NCI-H1092 (cell line): ENCODE measurements at places on chromosomes 3 and 15.

GRCh38 chr3:8996681-8997121, 33.4 kb upstream of the RAD18 start:
- no peak for DNase-seq

DNA sequence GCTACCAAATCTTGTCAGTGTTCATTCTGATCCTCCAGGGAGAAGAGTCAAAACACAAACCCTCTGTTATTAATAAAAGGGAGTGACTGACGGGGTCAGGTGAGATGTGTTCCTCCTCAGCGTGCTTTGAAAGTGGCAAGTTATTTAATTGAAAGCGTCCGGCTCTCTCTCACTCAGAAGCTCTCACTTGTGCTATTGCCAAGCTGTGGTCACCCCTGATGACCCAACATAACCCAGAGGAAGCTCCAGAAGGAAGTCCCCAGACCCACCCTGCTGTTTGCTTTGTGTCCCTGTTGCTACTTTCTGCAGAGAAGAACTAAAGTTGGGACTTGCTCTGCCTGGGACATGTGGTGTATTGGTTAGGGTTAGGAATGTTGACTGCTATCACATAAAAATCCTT, 235.6 kb downstream of the EDEM1 start:
- DNase-seq, result no peak

GRCh38 chr15:94620632-94621031, 389.3 kb downstream of the MCTP2 start:
- no peak for DNase-seq

GRCh38 chr3:79019924-79020173, 747.9 kb downstream of the ROBO1 start:
- DNase-seq, result no peak

GRCh38 chr3:24450160-24450907, 44.3 kb downstream of the THRB start:
- no peak for DNase-seq

DNA sequence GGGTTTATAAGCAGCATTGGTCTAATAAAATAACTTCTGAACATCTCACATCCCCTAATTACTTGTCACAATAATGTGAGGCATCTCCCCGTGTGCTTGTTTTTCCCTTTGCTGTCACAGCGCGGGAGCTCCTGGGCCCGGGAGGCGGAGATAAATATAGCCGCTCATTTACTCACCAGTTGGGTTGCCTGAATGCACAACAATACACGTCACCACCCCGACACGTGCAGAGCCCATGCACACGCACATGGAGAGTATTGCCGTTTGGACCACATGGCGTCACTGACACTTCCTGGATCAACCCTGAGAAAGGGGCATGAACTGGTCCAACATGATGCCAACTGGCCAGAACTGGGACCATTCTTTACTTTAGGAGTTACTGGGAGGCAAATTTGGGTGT, 76.2 kb downstream of the MRPL46 start:
- DNase-seq, result no peak

DNA sequence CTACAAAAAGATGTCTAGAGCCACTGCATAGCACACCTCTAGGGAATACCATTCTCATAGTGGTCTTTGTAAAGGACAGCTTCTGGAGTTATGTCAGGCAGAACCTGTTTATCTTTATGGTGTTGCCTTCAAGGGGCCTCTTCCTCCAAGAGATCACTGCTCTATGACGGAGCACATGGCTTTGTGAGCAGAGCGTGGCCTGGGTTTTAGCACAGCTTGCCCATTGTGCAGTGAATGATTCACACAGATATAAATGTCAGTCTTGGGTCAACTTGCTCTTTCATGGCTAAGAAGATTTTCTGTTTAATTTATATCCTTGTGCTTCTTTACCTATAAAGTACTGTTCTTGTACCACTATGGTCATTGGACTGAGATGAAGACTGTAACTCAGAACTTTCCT, 41.5 kb upstream of the RBMS3 start:
- no peak for DNase-seq

GRCh38 chr3:150703299-150703755, 393 bp downstream of the ERICH6 start:
- no peak for DNase-seq

DNA sequence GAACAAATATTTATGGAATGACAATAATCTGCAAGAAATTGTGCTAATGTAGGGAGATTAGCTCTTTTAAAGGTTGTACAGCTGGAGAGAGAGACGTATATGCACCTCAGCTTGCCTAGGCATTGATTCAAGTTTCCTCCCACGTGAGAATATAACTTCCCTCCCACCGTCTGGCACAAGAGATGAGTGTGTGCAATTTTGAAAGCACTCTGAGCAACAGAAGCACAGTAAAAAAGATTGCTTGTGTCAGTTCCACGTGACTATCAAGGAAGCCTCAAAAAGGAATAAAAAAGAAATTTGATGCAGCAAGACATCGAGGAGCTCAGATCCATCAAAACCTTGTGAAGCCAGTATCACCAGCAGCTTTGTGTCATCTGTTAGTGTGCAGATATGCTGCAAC, 435.3 kb downstream of the TUSC7 start:
- no peak for DNase-seq

GRCh38 chr3:39637807-39638206, 170.3 kb downstream of the MOBP start:
- DNase-seq, result no peak

- no peak for DNase-seq
These were observed 45.3 kb downstream of the DGKG start for GRCh38 chr3:186316666-186317260.

- DNase-seq, result no peak
These were observed 57.2 kb downstream of the POLQ start for GRCh38 chr3:121488628-121489027.

DNA sequence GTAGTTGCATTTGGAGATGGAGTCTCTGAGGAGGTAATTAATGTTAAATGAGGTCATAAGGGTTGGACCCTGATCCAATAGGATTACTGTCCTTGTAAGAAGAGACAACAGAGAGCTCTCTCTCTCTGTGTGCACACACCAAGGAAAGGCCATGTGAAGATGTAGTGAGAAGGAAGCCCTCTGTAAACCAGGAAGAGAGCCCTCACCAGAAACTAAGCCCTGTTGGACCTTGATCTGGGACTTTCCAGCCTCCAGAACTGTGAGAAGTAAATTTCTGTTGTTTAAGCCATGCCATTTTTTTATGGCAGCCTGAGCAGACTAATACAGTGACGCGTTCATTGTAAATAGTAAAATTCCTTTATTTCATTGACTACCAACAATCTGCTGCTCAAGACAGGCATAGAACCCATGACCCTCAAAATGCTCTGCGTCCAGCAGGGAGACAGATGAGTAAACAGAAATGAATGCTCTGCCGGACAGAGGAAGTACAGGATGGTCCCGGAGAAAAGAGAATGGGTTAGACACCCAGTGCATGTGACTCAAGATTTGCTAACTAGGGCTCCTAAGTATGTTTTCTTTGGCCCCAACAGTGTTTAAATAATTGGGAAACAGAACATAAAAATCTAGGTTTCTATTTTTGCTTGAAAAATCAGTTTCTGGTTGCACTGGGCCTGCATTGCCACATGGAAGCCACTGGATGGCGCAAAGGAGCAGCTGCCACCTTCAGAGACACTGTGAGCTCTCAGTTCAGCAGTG, 37.9 kb upstream of the TNFAIP8L3 start:
- no peak for DNase-seq

DNA sequence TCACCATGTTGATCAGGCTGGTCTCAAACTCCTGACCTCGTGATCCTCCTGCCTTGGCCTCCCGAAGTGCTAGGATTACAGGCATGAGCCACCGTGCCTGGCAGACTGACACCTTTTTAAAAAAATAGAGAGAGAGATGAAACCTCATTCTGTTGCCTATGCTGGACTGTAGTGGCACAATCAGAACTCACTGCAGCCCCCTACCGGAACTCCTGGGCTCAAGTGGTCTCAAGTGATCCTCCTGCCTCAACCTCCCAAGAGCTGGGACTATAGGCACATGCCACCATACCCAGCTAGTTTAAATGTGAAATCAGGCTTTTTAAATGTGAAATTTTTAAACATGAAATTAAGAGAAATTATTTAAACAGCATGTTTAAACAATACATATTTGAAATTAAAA, 265.2 kb upstream of the UBE2E1 start:
- DNase-seq, result no peak

GRCh38 chr3:30331519-30331918, 274.9 kb upstream of the TGFBR2 start:
- no peak for DNase-seq

GRCh38 chr3:98600412-98601095, 7.1 kb upstream of the CPOX start:
- no peak for DNase-seq

DNA sequence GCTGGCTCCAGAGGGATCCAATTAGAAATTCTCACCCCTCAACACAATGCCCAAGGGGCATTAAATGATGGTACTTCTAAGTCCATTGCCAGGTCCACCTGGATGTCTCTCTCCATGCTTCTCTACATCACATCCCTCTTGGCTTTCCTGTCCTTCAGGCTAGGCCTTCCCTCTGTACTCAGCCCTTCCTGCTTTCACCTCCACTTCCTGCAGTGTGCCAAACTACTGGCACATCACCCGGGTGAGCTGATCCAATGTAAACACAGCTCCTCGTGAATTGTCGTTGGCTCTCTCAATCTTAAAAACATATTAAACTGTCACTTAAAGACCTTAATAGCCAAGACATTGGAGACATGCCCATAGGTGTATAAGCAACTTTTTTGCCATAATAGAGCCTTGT, 4.0 kb downstream of the LMCD1 start:
- peak; percentile 55 for DNase-seq

- DNase-seq, result no peak
These were observed 871.1 kb downstream of the PDCD6IP start for GRCh38 chr3:34669490-34669889.

GRCh38 chr15:42448281-42448680, 42.7 kb downstream of the ZNF106 start:
- DNase-seq, result no peak
